Pons (tissue), 1 donor: ENCODE measurements at places on chromosomes 12 and 14.

GRCh38 chr12:87939182-87939581, 90.0 kb downstream of the C12orf50 start:
- DNase-seq, result no peak

DNA sequence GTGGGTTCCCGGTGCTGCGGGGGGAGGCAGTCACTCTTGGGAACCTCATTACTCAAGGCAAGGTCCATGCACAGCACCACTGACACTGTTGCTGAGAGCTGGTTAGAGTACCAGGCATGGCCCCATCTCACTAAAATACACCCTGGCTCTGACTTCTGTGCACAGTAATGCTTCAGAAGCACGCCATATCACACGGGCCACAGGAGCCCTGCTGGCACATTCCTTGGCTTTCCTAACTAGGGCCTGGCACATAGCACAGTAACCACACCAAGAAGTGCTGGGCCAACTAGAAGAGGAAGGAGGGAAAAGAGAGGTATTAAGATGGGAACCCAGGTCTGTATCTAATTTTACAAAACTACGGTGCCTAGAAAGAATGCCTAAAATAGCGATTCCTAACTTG, 13.5 kb upstream of the RAB35 start:
- DNase-seq, result no peak

GRCh38 chr14:90809530-90810312, 6.5 kb downstream of the TTC7B start:
- no peak for DNase-seq

- peak; percentile 22 for DNase-seq
These were observed 55.7 kb downstream of the LIN52 start for GRCh38 chr14:74140374-74140850.

DNA sequence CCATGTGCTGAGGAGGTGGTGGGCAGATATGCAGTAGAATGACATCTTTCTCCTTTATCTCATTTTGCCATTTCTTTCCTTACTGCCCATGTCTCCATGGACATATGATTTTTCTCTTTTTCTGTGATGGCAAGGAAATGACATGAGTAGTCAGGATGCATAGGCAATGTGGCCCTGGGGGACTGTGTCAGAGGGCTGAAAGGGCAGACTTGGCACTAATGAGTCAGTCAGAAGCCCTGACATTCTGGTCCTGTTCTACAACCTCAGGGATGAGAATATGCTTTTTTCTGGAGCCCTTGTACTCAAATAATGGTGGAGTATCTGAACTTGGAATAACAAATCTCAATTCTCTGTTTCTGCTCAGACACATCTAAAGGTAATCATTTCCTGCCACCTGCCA, 167.8 kb downstream of the TMEM117 start:
- no peak for DNase-seq

DNA sequence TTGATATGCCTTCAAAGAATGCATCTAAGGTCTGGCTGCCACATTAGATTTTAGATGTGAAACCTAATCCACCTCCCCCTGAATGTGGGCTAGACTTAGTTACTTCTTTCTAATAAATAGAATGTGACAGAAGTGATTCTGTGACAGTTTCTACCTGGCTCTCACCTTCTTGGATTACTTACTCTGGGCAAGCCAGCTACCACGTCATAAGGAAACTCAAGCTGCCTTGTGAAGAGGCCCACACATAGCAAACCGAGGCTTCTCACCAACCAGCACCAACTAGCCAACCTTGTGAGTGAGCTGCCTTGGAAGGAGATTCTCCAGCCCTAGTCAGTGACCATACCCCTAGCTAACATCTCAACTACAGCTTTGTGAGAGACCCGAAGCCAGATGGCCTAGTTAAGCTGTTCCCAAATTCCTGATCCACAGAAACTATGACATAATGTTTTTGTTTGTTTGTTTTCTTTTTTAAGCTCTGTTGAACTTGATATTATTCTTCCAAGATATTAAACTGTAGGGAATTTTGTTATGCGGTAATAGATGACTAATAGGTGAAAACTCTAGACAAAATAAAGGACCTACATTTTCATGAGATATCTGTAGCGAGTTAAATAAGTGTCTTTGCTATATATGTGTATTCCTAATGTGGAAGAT, 6.2 kb downstream of the GPR19 start:
- no peak for DNase-seq

- DNase-seq, result no peak
These were observed 13.1 kb downstream of the TEDC1 start for GRCh38 chr14:105503935-105504692.

DNA sequence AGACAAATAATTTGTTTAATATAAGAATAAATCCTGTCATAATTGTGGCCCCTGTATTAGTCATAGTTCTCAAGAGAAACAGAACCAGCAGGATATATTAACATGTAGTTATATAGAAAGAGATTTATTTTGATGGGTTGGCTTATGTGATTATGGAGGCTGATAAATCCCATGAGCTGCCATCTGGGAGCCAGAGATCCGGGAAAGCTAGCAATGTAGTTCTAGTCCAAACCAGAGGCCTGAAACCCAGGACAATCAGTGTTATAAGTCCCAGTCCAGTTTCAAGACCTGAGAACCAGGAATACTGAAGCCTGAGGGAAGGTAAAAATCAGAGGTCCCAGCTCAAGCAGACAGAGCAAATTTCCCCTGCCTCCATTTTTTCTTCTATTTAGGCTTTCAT, 435.8 kb downstream of the RPL10L start:
- DNase-seq, result no peak

GRCh38 chr14:37864128-37864527, 268.7 kb downstream of the TTC6 start:
- DNase-seq, result no peak

- no peak for DNase-seq
These were observed 286.2 kb downstream of the CACNA1C start for GRCh38 chr12:2338991-2339431.

DNA sequence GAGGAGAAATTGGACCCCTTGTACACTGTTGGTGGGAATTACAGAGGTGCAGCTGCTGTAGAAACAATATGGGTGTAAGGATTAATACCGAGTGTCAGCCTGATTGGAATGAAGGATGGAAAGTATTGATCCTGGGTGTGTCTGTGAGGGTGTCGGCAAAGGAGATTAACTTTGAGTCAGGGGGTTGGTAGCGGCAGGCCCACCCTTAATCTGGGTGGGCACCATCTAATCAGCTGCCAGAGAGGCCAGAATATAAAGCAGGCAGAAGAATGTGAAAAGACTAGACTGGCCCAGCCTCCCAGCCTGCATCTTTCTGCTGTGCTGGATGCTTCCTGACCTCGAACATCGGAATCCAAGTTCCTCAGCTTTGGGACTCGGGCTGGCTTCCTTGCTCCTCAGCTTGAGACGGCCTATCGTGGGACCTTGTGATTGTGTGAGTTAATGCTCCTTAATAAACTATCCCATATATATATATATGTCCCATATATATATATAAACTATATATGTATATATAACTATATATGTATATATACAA, 38.4 kb upstream of the PPP2R5C start:
- no peak for DNase-seq

DNA sequence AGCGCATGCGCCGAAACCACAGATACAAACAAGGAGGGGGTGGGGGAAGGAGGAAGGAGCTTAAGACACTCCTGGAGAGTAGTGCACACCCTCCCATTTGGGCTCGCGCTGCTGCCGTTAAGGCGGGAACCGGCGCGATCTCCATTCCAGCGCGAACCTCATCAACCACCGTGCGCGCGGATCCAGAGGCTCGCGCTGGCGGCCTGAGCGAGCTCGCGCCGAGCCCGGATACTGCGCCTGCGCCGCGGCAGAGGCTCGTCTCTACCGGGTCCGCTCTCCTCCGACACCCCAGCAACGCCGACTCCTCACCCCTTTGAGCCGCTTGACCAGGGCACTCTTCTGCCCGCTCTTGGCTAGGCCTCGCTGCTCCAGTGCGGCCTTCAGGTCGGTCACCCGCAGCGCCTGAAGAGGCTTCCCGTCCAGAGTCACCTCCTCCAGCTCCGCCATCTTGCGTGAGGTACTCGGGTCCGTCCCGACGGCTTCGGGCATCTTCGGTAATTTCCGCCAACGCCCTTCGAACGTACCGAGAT, at the start of gene ACIN1:
ACIN1 (minus strand) TSS at position 471 of the 530 bp plus-strand sequence; CDS start at position 447, 24 bp downstream.
- DNase-seq, result peak; percentile 86

GRCh38 chr12:51122844-51123243, 39.4 kb upstream of the CSRNP2 start:
- DNase-seq, result no peak

- no peak for DNase-seq
These were observed 28.4 kb downstream of the LRTM2 start for GRCh38 chr12:1848745-1849144.

GRCh38 chr12:58914457-58914856, 5.8 kb downstream of the LRIG3 start:
- no peak for DNase-seq

GRCh38 chr14:100721568-100721967, 5.1 kb upstream of the DLK1 start:
- no peak for DNase-seq

DNA sequence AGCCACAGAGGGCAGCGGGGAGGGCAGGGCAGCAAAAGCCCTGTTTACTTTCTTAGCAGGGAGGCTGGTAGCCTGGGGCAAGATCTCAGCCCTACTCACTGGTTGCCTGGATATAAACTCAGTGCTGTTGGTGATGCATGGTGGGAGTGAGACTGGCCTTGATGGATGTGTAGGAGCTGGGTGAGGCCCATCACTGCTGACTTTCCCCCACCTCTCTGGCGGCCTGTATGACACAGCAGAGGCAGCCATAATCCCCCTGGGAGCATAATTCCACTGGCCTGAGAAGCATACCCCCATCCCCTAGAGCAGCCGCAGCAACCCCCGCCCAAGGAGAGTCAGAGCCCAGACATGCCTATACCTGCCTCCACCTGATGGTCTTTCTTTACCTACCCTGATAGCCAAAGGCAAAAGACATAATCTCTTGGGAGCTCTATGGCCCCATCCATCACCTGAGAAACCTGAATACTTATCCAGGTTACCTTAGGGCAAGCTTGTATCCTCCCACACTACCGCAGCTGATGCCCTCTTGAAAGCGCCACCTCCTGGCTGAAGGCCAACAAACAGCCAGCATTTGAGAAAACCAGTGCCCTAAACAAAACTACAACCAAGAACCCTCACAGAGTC, 59.3 kb downstream of the DNAI7 start:
- DNase-seq, result no peak

- no peak for DNase-seq
These were observed 5.9 kb upstream of the KRT1 start for GRCh38 chr12:52686063-52686462.

DNA sequence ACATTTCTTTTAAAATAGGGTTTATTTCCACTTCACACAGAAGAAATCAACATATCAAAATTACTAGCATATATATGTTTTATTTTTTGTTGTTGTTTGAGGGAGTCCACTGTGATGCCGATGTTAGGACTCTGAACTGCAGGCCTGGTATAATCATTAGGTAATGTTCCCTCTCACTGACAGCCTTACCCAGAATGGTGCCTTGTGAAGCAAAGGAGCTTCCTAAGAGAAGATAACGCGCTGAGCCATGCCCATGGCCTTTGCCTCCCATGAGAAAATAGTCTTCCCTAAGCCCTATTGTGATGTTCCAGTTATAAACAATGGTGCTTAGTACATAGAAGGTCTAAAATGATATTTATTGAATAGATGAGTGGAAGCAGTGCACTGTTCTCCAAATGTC, 12.0 kb downstream of the GNG2 start:
- no peak for DNase-seq

- no peak for DNase-seq
These were observed 48.0 kb upstream of the RIMBP2 start for GRCh38 chr12:130764073-130764472.

DNA sequence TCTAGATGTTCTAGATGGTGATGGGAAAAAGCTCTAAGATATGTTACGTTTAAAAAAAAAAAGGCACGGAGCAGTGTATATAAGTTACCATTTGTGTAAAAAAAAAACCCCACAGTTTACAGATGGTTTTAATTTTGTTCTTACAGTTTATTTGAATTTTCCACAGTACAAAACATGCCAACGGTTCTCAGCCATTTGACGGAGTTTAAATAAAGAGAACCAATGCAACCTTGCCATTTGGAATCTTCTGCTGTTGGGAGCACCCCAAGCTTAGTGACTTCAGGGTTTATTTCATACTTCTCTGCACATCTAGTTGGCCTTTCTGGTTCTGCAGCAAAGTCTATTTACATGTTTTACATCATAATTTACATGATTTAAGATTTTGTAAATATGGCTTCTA, 7.7 kb upstream of the HPD start:
- DNase-seq, result no peak

- no peak for DNase-seq
These were observed 98.0 kb downstream of the VCPKMT start for GRCh38 chr14:50018201-50018932.

- DNase-seq, result no peak
These were observed 12.7 kb downstream of the KRT1 start for GRCh38 chr12:52667509-52667908.

DNA sequence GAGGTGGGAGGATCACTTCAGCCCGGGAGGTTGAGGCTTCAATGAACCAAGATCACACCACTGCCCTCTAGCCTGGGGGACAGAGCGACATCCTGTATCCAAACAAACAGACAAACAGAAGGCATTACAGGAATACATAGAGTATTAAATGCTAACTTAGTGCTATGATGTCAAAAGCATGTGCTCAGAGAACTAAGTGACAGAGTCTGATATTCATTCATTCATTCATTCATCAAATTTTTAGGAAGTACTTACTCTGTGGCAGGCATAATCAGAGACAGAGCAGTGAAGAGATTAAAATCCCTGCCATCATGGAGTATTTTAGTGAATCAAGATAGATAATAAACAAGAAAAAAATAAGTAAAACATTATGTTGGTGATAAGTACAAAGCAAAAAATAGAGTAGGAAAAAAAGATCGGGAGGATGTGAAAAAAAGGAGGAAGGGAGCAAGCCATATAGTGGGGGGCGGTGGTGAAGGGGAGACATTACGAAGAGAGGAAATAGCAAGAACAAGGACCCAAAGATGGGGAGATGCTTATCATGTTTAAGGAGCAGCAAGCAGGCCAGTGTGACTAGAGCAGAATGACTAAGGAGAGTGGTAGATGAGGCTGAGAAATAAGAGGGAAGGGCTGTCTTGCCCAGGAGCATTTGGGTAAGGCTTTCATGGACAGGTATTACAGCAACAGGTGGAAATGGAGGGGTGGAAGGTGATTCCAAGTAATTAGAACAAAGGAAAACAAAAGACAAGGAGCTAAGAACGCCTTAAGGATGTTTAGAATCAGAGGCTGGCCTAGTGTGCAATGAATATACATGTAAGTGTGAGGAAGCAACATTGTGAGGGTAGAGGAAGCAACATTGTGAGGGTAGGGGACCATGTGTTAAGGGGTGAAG, 2.8 kb downstream of the MAP4K5 start:
- no peak for DNase-seq

DNA sequence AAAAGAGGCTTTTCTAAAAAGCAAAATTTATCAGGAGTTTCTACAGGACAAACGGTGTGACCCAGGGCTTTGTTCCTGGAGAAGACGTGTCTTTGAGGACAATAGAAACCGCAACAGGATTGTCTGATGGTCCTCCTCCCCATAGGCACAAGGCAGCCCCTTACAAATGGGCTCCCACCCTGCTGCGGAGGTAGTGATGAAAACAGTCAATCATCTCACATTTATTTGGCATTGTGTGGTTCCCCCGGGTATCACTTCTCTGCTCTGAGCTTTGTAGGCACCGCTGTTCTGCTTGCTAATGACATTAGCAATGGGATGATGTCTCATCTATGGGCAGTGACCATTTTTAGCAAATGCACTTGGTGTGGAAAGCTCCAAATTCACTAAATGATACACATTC, 155.5 kb upstream of the TMPO start:
- no peak for DNase-seq

GRCh38 chr12:95554532-95555071, 3.3 kb upstream of the USP44 start:
- no peak for DNase-seq
